Activated CD4-positive, CD25-positive, alpha-beta regulatory T cell treated with anti-CD3 and anti-CD28 coated beads, Interleukin-2, amount 50 U/mL, for 24 hours (primary cell): ENCODE measurements at places on chromosomes 4 and X.
A peak's percentile ranks its signal among the peaks of the same experiment; 100 is the strongest.

GRCh38 chr4:111323496-111323895, 700.6 kb upstream of the PITX2 start:
- ATAC-seq: no peak

DNA sequence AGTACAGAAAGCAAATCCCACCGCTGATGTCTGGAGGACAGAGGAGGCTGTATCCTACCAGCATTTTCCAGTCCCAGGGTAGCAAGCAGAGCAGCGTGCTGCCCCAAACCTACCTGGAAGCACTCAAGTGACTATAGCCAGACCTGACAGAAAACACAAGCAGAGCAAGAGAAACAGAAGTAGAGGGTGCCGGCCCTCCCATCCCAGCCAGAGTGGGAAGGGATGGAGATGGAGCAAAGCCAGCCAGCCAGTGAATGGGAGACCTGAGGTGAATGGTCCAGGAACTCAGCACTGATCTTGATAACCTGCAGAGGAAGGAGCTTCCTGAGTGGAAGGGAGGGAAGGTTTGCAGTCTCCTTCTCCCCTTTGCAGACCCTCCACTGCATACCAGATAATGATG, 185.2 kb downstream of the MAML3 start:
- ATAC-seq: no peak

DNA sequence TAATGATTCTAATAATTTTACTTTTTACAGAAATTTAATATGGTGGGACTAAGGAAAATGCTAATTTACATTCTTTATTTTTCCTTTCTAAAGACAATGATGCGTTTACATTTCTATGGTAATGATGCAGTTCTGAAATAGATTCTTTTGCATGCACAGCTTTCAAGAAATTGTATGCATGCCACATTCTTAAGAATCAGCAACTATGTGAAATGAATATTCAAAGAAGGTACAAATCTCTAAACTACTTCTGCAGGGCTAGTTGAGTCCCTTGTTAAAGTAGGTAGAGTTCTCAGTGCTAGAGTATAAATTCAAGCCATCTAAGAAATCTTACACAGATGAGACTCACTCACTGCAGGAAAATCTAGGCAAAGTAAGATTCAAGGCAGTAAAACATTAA, 24.5 kb upstream of the GRID2 start:
- no peak for ATAC-seq

- ATAC-seq: no peak
Observed at GRCh38 chrX:154366666-154367055, 7.8 kb downstream of the FLNA start.

DNA sequence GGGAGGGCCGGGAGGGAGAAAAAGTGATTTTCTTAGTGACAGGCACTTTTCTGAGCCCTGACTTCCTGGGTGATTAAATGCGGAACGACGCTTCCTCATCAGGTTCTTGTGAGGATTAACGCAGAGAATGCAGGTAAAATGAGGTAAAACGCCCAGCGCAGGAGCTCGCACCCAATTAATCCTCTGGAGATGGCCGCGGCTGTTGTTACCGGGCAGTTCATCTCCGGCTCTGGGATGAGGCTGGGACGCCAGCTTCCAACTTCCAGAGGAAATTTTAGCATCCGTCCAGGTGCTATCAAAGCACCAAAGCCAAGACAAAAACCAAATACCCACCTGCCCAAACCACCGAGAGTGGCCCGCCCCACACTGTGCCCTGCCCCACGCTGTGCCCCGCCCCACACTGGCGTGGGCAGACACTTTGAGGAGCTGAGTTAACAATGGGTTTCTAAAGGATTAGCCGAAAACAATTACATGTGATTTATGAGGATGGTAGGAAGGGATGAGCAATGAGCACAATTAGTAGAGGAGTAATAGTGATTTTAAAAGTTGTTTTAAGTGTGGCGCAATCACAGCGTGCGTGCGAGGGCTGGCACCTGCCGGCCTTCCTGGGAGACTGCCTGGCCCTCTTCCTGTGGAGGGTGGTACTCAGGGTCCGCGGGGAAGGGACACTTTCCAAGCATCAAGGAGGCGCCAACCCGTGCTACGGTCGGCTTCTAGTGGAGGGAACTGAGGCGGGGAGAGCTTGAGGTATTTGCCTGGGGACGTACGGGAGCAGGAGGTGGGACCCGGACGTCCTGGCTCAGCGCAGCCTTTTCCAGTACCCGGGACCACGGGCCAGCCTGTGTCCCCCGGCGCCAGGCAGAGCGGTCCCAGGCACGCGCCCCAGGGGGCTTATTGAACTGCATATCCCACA, 41.6 kb upstream of the ADRA2C start:
- ATAC-seq: no peak

DNA sequence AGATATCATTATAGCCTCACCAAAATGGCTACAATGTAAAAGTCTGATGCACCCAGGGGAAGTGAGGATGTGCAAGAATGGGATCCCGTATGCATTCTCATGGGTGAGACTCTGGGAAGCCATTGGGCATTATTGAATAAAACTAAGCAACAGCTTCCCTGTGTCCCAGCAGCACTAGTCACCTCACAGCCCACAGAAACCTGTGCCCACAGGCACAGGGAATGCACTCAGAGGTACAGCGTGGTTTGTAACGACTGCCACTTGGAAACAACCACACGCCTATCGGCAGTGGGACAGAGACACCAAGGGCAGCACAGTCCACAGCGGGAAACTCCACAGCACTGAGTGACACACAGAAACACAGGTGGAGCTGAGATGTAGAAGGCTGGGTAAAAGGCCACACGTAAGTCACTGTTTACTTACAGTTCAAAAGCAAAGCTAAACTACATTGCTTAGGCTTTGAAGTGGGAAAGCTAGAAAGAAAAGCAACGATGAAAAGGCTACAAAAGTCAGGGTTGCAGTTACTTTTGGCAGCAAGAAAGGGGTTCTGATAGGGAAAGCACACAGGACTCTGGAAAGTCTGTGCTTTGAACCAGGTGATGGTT, 69.2 kb downstream of the HAUS3 start:
- ATAC-seq: peak; percentile 41

- peak; percentile 83 for ATAC-seq
Observed at GRCh38 chr4:38663801-38664705, at the start of gene KLF3. TSS of gene KLF3 (plus strand) at chr4:38664199. CDS start at chr4:38680626, 16,427 bp downstream.

DNA sequence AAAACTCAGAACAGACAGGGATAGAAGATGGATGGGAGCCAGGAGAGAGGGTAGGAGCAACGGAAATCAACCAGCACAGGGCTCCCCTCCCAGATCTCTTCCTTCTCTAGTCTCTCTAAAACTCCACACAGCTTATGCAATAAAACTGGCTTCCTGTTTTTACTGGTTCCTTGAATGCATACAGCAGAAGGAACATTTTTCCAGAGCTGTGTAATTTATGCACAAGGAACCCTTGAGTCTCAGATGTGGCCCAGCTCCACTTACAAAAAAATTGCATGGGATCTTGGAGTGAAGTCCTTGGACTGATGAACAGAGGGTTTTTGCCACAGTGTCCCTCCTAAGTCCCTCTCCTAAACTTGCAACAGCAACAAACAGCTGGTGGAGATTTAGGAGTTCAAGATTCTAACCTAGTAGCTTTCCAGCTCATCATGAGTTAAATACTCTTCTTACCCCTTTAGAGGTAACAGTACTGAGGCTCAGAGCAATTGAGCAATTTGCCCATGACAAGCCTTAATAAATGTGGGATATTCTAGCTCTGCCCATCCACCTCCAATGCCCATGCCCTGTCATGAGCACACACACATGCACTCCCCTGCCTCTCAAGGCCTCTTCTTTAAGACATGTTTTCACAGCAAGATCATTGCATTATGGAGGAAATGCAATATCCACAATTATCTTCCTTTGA, 18.4 kb upstream of the CC2D2A start:
- ATAC-seq: no peak

- ATAC-seq: no peak
Observed at GRCh38 chr4:158193171-158193749, 17.0 kb upstream of the TMEM144 start.

- ATAC-seq: no peak
Observed at GRCh38 chr4:153832720-153833287, 43.9 kb upstream of the SFRP2 start.

- ATAC-seq: no peak
Observed at GRCh38 chr4:140963883-140964282, 169.4 kb downstream of the RNF150 start.

GRCh38 chr4:54484383-54484782, 173.4 kb upstream of the KIT start:
- no peak for ATAC-seq

GRCh38 chr4:118736900-118737299, 51.7 kb downstream of the METTL14 start:
- ATAC-seq: no peak

DNA sequence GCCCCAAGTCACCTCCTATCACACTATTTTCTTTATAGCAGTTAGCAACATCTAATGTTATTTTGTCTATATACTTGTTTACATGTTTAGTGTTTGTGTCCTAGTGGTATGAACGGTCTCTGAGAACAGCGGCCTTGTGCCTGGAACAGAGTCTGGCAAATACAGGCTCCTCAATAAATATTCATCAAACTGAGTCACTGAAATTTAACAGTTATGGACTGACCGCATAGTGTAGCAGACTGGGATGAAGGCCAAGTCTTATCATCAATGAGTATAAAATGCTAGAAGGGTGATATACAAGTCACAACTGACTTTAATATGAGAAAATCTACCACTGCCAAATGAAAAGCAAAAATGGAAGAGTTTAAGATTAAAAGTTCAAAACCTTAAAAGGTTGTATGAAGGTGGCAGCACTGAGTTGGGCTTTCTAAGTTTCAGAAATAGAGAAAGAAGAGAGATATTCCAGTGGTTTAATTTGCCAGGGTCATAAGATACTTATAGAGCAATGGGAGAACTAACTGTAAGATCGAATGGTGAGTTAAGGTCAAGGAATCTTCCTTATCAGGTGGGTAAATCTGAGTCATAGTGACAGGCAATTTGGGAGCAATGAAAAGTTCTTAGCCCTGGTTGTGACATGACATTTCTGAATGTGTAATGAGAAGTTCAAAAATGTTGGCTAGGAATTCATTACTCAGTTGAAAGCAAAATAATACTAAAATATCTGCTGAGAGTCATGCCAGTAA, 34.9 kb downstream of the ELOVL6 start:
- no peak for ATAC-seq

GRCh38 chrX:68511255-68511654, 12.4 kb downstream of the YIPF6 start:
- ATAC-seq: no peak

- ATAC-seq: peak; percentile 27
Observed at GRCh38 chrX:19889582-19890342, 2.4 kb upstream of the SH3KBP1 start.

DNA sequence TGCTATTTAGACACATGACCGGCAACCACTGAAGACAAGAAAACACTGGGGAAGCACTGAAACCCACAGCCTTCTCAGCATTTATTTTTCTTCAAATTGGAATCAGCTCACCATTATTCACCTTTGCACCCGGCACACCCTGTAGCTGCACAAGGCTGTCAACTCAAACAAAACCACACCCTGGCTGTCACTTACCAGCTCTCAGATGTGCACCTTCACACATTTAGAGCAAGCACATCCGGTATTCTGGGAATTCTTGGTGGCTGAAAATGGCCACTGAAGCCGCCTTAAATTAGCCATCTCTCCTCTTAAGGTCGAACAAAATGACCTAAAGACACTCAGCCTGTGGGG, 5.9 kb downstream of the ZFYVE28 start:
- peak; percentile 67 for ATAC-seq

GRCh38 chrX:149758068-149758714, 15.7 kb upstream of the HSFX1 start:
- ATAC-seq: no peak

GRCh38 chr4:94152466-94152865, 55.2 kb upstream of the SMARCAD1 start:
- ATAC-seq: no peak

DNA sequence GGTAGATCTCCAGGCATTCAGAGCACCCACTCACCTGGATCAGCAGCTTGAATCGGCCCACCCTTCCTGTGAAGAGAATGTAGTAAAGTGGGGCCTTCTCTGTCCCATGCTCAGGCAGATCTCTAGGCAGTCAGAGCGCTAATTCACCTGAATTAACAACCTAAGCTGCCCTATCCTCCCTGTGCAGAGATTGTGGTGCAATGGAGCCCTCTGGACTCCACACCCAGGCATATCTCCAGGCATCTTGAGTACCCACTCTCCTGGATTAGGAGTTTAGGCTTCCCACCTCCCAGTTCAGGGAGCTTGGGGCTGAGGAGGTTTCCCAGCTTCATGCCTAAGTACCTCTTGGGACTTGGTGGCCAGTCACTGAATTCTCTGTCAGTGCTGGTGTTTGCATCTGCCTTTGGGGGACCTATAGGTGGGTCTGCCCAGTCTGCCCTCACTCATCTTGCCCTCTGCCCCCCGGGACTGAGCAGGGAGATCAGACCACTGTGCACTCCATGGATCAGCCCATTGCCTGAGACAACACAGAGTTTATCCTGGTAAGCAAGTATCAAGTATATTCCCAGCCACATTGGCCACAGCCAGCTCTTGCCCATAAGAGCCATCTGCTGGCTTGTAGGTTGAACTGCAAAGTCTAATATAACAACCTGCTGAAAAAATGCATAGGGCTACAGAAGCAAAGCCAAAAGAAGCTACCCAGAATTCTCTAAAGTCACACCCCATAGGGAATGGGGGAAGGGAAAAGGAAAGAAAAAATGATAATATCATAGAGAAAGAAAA, 372.9 kb downstream of the KLHL13 start:
- no peak for ATAC-seq

- ATAC-seq: no peak
Observed at GRCh38 chrX:48918301-48918642, 552 bp downstream of the PIM2 start.

- no peak for ATAC-seq
Observed at GRCh38 chrX:33725535-33726210, 406.4 kb downstream of the FAM47A start.

DNA sequence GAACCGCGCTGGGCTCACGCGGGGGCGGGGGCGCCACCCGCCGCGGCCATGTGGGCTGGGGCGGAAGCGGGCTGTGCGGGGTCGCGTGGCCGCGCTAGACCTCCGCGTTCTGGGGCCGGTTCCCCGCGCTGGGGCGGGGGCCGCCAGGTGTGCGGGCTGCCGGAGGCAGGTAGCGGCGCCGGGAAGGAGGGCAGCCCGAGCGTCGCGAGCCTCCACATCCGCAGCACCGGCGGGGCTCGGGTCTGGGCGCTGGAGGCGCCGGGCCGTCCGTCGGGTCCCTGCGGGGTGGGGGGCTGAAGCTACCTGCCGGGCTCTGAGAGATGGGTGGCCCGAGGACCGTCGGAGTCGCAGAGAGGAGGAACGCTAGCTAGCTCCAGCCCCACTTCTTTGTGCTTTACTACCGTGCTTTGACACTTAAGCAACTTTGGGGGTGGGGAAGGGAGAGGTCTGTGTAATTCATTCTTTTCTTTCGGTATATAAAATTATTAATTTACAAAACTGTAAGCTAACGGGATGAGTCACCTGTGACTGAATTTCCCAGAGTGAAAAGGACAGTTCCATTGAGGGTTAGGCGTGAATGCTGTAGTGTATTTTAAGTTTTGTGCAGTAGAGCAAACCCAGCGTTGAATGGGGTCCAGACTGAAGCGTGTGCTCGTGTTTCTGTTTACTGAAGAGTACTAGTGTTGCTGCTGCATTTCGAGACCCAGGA, 689 bp downstream of the METAP1 start:
- ATAC-seq: peak; percentile 5
